Right lobe of liver (tissue), 6 donors: ENCODE measurements at places on chromosomes 4 and X. TPM values are rescaled to one million over a fixed set of nuclear protein-coding genes. Genes with fewer than 3 reads are reported as not detected.

DNA sequence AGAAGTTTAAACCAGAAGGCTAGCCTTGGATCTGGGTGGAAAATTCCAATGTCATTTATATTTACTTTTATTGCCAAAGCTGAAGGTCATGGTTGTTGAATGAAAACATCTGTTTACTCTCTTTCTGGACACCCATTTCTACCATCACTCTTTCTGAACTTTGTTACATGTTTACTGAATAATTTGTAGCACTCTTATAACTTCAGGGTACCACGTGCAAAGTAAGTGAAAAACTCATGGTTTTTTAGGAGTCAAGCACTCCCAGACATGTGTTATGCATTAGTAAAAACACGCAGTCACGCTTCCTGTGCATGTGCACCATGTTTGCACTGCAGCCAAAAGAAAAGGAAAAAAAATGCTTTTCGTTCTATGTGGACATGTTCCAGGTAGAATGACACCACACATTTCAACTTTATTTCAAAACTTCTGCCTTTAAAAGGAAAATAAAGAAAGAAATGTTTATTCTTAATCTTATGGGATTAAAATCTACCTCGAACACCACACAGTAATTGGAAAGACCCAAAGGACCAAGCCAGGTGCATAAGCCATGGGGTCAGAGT lies 31.4 kb upstream of the ADH1C start:
- peak; percentile 73 for DNase-seq

- no peak for DNase-seq
Measured at GRCh38 chr4:90852237-90852636, 725.0 kb downstream of the CCSER1 start.

GRCh38 chr4:86326400-86326799 lies 33.5 kb downstream of the MAPK10 start:
- DNase-seq, result no peak

Gene FGFBP2
- not detected for total RNA-seq

- no peak for DNase-seq
Measured at GRCh38 chr4:51906167-51906958, 63.4 kb downstream of the DCUN1D4 start.

Gene MAGEC2
- total RNA-seq, result not detected

Gene GPR50
- total RNA-seq, result not detected

Gene LPAR4
- total RNA-seq, result not detected

Gene HSPA4L
- total RNA-seq, result 14.2 TPM

GRCh38 chr4:110172972-110173371 lies 25.4 kb downstream of the ELOVL6 start:
- no peak for DNase-seq

- DNase-seq, result no peak
Measured at GRCh38 chrX:44651358-44651757, 108.7 kb upstream of the FUNDC1 start.

DNA sequence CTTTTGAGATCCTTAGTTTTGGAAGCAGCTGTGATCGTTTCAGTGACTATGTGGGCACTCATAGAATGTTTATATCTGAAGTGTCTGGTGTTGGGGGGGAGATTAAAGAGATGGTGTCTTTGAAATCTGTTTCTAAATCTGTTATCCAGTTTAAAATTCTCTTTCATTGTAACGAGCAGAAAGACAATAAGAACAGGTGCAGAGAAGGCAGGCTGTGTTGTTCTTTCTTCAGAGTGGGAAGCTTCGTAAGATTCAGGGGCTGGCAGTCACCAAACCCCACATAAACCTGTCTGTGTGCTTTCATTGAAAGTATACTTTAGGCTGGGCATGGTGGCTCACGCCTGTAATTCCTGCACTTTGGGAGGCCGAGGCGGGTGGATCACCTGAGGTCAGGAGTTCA lies 16.3 kb upstream of the DHRSX start:
- no peak for DNase-seq

Gene RBMX2
- total RNA-seq, result 7.3 TPM

Gene RGN
- total RNA-seq, result 152 TPM

DNA sequence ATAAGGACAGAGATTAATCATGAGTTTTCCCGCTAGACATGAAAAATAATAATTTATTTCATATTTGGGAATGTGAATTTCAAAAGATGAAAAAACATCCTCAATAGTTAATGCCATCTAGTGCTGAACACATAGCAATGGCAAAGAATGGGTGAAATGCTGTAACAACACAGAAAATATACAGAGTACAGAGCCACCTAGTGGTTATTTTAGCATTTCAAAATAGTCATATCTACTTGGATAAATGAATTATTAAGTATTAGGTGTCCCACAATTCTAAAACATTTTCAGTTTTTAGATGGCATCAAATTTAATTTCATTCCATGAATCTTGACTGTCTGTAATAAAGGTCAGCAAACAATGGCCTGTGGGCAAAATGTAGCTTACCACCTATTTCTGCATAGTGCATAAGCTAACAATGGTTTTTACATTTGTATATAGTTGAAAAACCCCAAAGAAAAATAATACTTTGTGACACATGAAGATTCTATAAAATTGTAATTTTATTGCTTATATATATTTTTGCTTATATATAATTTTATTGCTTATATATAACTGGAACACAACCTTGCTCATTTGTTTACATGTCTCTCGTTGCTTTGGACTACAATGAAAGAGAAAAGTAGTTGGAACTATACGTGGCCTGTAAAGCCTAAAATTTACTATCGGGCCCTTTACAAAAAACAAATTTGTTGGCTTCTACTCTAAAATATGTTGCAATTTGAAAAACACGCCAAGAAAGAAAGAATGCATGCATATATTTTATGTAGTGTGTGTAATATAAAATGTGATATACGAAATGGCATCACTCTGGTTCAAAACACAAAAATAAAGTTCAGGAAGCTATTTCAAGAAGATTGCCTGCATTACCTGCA lies 99.1 kb upstream of the FAM47C start:
- DNase-seq, result no peak

DNA sequence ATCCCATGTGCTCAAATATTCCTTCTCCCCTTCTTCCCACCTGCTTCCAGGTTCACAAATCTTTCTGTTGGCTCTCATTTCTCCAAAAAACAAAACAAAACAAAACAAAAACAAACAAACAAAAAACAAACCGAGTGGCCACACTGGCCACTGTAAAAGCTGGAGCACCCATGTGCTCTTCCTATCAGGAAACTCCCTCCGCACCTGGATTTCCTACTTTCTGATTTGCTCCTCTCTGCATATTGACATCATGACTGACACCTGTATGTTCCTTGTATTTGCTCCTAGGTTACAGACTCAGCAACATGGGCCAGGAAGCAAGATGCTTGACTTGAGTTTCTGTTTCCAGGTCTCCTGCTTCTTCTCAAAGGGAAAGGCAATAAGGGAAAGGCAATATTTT lies 258.8 kb downstream of the GPC3 start:
- DNase-seq, result no peak
